ENCODE measurements at places on chromosomes 1 and 21.

GRCh38 chr1:10457875-10458274 lies 8.0 kb downstream of the CORT start:
- DNase-seq = no peak

GRCh38 chr1:16112596-16113555 lies 39.4 kb upstream of the FAM131C start:
- DNase-seq = peak; percentile 49

DNA sequence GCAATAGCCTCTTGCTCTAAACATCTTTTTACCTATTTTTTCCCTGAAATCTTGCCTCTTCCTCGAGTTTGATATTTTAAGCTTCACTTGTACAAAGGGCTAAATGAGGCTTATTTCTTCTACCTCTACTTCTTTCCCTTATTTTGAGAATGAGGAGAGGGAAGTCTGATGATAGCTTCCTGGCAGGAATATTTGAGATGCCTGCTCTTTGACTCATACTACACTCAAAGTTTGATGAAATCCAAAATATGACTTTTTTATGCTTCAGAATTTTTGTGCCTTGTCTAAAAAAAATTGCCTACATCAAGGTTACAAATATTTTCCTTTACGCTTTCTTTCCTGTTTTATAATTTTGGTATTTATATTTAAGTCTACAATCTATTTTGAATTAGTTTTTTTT lies 624.4 kb upstream of the PLXNA2 start:
- DNase-seq = no peak

- no peak for DNase-seq
Observed at GRCh38 chr1:106620521-106620954, 435.9 kb upstream of the PRMT6 start.

- peak; percentile 49 for DNase-seq
Observed at GRCh38 chr1:61052395-61053225, 29.8 kb upstream of the NFIA start.

DNA sequence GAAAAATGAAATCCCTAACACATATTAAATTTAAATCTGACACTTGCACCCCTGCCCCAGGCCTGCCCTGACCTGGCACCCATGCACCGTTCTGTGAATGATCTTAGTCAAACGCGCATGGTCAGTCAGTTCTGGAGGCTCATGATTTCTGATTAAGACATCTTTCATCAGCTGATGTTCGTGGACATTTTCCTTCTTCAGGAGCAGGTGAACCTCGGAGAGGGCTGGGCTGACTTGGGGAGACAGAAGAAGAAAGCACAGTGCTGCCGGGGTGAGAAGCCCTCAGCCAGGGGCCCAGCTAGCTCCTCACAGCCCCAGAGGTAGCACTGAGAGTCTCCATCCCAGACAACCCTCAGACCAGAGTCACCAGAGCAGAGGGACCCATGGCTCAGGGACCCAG lies 134.5 kb upstream of the AJAP1 start:
- DNase-seq = no peak

GRCh38 chr21:20023193-20023592 lies 975.0 kb upstream of the NCAM2 start:
- no peak for DNase-seq

- DNase-seq = no peak
Observed at GRCh38 chr1:176033474-176033873, 173.6 kb downstream of the COP1 start.

DNA sequence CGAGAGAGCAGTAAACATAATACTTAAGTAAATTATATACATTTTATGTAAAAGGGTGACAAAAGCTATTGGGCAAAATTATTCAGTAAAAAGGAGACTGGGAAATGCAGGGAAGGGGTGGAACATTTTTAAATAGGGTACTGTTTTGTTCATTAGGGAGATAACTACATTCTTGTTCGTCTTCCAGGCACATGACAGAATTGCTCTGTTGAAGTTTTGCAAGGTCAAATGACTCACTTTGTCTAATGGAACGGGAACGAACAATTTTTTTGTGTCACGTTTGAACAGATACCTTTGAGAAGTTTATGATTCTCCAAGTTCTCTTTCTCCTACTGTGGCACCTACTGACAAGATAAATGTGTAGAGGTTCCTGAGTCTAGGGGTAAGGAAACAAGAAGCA lies 382.3 kb upstream of the ZRANB2 start:
- no peak for DNase-seq

GRCh38 chr1:229582011-229582694 lies 23.6 kb upstream of the ABCB10 start:
- no peak for DNase-seq

GRCh38 chr1:3074297-3074741 lies 5.3 kb downstream of the PRDM16 start:
- no peak for DNase-seq
